Stimulated activated CD4-positive, alpha-beta T cell treated with anti-CD3 and anti-CD28 coated beads, Interleukin-15, amount 100 ng/mL, for 1 hour (primary cell): ENCODE measurements at places on chromosomes 5 and 9.

GRCh38 chr5:171252674-171253073 lies 56.4 kb upstream of the TLX3 start:
- DNase-seq, result no peak

DNA sequence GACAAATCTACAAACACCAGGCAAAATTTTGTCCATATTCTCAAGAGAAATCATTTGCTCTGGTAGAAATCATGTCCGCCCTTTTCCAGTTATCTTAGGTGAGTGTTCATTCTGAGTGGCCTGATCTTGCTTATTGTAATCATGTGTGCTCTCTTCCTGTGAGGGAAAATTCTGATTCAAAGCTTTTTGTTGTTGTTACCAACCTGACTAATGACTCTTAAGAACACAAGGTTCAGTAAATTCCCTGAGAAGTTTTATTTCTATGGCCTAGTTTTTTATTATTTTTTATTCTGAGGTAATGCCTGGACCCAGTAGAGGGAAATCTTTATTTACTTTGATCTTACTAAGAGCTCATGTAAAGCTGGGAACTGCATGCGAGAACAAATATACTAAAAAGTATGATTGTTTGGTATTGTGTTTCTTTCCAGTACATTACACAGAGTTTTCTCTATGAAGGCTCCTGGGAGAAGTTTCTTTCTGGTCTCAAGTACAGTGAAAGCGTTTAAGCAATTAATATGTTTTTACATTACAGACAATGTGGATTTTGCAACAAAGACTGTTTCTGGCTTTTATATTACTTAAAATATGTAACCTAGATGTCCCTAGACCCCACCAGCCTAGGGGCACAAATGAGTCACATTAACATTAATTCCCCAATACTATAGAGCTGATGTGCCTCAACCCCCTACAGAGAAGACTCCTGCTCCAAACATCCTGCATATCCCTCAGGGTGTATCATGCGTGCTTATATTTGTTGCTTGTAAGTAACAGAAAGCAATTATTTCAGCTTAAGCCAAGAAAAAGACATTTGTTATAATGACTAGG lies 138.1 kb downstream of the TMEM167A start:
- no peak for DNase-seq

GRCh38 chr9:112103405-112103804 lies 71.7 kb downstream of the SUSD1 start:
- DNase-seq, result no peak

DNA sequence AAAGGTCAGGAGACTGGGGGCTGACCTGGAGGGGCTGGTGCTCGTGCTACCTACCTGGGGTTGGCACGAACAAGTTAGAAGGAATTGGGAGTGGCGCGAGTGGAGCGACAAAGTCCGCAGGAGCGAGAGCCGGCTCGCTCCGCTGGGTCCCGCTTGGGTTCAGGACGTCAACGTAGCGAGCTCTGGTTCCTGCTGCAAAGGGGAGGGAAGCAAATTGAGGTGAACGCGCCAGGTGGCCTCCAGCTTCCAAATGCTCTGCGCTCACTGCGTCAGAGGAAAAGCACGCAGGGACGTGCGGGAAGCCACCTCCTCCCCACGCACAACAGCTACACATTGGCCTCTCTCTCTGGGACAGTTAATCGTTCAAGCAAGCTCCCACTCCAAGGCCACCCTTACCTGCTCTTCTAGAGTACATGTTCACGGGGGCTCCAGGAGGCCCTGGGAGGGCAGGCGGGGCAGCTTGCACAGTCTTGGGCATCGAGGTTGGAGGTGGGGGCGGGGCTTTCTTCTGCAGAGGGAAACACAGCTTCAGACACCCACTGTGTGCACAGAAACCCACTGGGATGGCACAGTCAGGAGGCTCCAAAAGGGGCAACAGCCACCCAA lies 7.6 kb upstream of the INPP5E start:
- no peak for DNase-seq

DNA sequence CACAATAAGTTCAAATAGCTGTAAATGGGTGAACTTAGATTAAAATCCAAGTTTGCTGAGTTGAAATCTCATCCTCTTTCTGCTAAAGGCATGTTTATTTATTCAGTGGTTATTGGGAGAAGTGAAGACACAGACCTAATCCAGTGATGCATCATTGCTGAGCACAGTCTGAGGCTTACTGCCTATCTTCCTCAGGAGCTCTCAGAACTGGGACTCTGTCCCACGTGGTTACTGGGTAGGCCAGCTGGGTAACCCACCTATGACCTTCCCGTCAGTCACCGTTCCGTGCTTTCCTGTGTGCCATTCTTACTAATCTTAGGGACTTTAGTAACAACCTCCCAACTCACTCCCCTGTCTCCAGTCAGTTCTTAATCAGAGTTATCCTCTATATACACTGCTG lies 226.8 kb upstream of the ATP10B start:
- no peak for DNase-seq

DNA sequence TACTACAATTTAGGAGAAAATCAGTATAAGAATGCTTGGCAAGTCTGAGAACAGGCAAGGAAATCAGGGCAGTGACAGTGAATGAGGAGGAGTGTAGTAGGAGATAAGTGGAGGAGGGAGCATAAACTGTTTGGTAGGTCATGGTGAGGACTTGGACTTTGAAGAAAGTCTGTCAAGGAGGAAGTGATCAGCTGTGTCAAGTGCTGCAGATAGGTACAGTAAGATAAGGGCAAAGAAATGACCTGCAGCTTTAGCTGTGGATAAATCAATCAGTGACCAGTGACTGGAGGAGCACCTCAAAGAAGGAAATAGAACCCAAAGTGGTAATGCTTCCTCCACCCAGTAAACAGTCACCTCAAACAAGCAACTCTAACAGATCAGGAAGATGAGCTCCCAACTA lies 106.3 kb downstream of the RAPGEF6 start:
- no peak for DNase-seq

DNA sequence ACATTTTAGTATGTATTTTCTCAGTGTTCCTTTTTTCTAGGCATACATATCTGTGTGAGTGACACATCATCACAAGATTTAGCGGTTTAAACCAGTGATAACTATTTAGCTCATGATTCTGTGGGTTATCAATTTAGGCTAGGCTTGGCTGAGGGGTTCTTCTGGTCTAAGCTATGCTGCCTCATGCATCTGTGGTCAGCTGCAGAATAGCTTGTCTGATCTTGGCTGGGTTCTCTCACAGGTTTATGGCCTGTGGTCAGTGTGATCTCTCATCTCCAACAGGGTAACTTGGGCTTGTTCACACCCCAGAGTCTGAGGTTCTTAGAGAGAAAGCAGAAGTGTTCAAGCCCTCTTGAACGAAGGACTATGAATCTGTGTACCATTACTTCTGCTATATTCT lies 363.3 kb downstream of the KDM4C start:
- no peak for DNase-seq

- no peak for DNase-seq
These were observed 194.8 kb downstream of the HSPA4 start for GRCh38 chr5:133246376-133247150.

DNA sequence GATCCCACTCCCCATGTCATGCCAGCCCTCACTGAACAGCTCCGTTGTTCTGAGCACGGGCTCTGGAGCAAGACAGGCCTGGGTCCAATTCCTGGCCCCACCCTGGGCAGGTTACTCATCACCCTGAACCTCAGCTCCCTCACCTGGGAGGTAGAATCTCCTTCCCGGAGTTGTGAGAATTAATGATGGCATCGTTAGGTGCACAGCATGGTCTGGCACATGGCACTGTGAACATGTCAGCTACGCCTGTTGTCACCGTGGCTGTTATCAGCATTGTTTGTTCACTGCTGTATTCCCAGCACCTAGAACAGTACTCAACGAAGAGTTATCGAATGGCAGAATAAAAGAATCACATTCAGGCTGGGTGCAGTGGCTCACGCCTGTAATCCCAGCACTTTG lies 43.0 kb downstream of the LRSAM1 start:
- DNase-seq, result no peak

- DNase-seq, result no peak
These were observed 34.9 kb upstream of the BASP1 start for GRCh38 chr5:17182494-17182893.

GRCh38 chr5:67963789-67964519 lies 251.6 kb upstream of the PIK3R1 start:
- DNase-seq, result no peak

DNA sequence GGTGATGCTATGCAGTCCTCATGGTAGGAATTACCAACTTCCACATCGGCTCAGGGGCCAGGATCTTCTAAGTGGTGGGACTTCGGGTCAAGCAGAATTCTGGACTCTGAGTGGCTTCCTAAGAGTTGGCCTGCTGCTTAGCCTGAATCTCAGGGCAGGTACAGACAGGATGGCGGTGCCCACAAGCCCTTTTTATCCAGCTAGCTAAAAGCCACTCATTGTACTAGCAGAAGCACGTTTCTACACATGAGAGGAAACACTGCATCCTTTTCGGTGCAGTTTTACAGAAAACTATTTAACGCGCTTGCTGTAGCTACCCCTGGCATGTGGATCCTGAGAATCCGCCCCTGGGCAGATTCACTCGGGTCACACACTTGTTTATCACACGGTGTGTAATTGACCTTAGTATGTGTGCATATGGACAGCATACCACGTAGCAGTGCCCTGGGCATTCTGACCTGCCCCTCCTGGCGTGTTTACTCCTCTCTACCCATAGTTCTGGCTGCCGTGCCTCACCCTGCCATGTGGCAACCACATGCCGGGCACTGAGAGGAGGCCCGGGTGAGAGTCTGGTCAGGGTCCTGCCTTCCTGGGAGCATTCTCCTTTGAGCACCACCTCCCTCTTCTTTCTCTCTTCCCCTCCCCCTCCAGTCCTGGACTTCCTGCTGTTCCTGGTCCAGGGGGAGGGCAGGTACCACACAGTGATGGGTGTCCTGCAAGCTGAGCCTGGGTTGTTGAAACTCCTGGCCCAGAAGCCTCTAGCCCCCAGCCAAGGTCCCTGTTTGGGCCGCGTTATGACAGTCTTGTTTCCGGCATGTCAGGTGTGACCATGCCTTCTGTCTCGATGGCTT lies 65.9 kb downstream of the DAB2IP start:
- no peak for DNase-seq

- no peak for DNase-seq
These were observed 174.6 kb upstream of the IL12B start for GRCh38 chr5:159504857-159505304.

GRCh38 chr5:123868881-123869280 lies 356.9 kb downstream of the CSNK1G3 start:
- no peak for DNase-seq

- no peak for DNase-seq
These were observed 162.3 kb downstream of the AOPEP start for GRCh38 chr9:94888775-94889174.

DNA sequence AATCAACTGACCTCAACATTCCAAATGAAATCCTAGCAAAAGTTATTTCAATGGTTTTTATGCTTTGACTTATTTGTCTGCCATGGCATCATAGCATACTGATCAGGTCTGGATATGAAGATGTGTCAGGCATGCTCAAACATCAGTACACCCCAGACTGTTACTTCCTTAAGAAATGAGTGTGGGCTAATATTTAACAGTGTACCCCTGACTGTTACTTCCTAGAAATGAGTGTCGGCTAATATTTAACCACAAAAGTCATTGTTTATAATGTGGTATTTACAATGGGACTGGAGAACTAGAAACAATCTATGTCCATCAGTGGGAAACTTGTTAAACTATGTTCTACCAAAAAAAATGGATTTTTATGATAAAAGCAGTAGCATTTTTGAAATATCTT lies 38.1 kb upstream of the HNRNPA0 start:
- DNase-seq, result no peak

- no peak for DNase-seq
These were observed 14.0 kb upstream of the SV2C start for GRCh38 chr5:76069061-76069735.

DNA sequence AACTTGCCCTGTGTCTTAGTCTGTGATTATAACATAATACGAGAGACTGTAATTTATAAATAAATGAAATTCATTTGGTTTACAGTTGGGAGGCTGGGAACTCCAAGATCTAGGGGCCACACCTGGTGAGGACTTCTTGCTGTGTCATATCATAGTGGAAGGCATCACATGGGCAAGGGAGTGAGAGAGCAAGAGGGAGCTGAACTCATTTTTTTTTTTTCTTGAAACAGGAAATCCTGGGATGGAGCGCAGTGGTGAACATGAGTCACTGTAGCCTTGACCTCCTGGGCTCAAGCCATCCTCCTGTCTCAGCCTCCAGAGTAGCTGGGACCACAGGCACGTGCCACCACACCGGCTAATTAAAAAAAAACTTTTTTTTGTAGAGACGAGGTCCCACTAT lies 7.2 kb downstream of the MLANA start:
- DNase-seq, result no peak

GRCh38 chr5:158895588-158895987 lies 204.1 kb downstream of the EBF1 start:
- no peak for DNase-seq

GRCh38 chr5:174527916-174528540 lies 196.4 kb upstream of the MSX2 start:
- DNase-seq, result no peak

DNA sequence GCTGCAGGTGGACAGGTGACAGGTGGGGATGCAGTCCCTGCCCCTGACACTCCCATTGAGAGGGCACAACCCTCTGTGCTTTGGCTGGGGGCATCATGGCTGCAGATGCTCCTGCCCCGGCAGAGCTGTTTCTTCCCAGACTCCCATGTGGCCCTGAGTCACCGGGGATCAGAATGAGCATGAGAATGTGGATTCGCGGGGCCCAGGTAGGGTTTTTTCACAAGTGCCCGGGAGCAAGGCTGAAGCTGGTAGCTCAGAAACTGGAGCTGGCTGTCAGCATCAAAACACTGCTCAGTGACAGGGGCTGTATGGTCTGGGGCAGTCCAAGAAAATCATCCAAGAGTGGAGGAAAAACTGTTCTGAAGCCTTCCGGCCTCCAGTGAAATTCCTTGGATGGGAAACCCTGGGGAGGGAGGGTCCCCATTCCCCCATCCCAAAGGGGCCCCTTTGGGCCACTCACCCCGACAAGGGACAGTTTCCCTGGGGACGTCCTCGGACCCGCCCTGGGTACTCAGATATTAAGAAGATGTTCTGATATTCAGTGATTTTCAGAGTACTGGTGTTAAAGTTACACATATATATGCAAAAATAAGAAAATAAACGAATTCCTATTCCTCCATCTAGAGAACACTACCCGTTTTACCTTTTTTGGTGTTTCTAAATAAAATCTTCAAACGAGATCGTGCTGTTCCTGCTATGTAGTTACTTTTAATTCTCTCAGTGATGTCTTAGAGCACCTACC lies 120.1 kb upstream of the LPCAT1 start:
- no peak for DNase-seq

GRCh38 chr5:17167171-17167891 lies 50.1 kb upstream of the BASP1 start:
- no peak for DNase-seq

DNA sequence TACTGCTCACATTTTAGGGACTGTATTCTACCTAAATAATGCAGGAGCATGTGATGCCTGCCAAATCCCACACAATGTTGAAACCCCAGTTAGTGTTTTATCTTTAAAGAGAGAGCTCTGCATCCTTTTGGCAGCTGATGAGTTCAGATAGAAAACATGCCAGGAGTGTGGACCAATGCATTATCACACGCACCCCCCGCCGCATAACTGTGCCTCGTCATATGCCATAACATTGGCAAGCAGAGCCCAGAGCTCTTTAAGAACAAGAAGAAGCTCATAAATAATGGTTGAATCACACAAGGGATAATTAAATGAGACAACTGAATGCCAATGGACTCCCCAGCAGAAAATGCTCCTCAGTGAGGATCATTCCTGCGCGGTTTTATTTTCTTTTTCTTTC lies 52.8 kb upstream of the RORB start:
- no peak for DNase-seq

GRCh38 chr5:54013556-54014194 lies 296.7 kb downstream of the ARL15 start:
- DNase-seq, result no peak

- no peak for DNase-seq
These were observed 91.7 kb upstream of the SLCO6A1 start for GRCh38 chr5:102590467-102590866.
